Activated CD8-positive, alpha-beta memory T cell treated with anti-CD3 and anti-CD28 coated beads, Interleukin-2, amount 50 U/mL, for 48 hours (primary cell): ENCODE measurements at places on chromosomes 5 and 9.

DNA sequence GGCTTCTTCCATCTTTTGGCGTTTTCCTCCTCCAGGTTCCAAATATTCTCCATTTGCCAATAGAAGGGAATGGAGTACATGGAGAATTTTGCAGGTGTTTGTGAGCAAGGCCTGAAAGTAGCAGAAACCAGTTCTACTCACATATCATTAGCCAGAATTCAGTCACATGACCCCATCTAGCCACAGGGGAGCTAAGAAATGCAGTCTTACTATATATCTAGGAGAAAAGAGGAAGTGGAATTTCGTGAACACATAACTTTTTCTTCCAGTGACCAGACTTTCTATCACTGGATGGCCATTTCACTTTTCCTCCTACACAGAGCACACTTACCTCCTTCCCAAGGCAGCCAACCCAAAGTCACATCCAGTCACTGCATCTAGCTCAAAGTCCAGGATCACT is 55.1 kb downstream of the LOX start:
- DNase-seq = no peak

DNA sequence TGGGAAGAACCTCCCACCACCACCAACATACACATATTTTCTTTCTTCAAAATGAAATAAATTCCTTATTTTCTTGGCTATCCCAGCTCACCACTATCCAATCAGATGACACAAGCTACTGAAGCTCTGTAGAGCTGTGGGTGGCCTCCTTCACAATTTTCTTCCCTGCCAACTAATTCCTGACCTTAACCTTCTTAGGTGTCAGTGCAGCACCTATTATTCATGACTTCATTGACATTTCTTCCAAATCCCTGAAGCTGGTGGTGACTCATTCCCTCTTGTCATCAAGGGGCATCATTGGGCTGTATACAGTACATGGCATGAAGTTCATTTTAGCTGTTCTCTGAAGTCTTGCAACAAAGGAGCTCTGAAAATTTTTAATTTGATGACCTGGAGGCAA is 42.0 kb upstream of the ADRA1B start:
- no peak for DNase-seq

GRCh38 chr5:181039931-181040630 is at the start of gene BTNL9:
Gene BTNL9 (plus strand): TSS chr5:181040266. CDS start chr5:181045490, 5,224 bp downstream.
- no peak for DNase-seq

DNA sequence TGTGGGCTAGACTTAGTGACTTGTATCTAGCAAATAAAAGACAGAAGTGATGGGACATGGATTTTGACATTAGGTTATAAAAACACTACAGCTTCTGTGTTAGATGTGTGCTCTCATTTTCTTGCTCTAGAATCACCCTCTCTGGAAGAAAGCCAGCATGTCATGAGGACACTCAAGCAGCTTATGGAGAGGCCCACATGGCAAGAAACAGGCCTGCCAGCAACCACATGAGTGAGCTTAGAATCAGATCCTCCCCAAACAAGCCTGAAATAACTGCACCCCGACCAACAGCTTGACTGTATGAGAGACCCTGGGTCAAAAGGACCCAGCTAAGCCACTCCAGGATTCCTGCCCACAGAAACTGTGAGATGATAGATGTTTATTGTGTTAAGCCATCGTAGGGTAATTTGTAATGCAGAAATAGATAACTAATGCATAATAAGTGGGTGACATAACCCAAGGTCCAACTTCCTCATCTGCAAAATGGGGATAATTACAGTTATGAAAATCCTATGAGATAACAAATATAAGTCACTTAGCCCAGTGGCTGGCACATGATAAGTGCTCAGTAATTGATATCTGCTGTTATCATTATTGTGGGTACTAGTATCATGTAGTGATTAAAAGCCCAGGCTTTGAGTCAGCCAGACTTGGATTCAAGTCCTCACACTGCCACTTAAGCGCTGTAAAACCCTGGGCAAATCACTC is 86.5 kb downstream of the KLHL3 start:
- DNase-seq = no peak

- no peak for DNase-seq
Measured at GRCh38 chr5:122770477-122770876, 4.4 kb upstream of the SNX2 start.

GRCh38 chr5:122774861-122775549 is at the start of gene SNX2:
Gene SNX2 (plus strand): TSS chr5:122775080. CDS start chr5:122775104, 24 bp downstream.
- DNase-seq = peak; percentile 95

DNA sequence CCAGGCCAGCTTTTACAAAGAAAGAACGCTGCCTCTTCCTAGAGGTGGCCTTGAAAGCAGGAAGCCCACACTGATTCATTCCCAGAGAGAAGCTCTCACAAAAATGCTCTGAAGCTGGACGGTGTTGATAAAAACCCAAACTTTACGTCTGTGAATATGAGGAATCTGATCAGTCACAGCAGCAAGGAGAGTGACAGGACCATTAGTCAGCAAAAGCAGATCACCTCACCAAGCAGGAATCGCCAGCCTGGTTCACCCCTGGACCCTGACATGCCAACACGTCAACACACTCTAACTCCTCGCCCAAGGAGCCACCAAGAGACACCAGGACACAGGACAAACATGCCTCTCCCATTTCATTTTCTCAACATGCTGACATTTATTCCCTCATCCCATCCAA is 70.6 kb upstream of the ZNF622 start:
- DNase-seq = no peak

- DNase-seq = no peak
Measured at GRCh38 chr5:178995341-178995690, 196 bp upstream of the GRM6 start.

DNA sequence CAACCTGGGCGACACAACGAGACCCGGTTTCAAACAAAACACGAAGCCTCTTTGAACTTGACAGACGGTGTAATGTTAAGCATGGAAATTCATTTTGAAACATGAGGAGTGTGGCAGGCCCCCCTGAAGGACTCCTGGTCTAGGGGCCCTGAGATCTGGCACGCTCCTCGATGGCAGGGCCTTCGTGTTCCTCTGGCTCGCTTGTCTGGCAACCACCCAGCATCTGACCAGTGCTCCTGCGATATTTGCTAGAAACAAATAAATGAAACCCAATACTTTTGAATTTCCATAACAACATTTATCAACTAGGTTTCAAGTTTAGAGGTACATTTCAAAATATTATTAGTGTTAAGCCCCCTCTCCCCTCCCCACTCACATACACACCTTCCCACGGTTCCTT is 193.0 kb downstream of the ERCC6L2 start:
- no peak for DNase-seq

GRCh38 chr5:69451941-69452647 is 37.2 kb downstream of the MARVELD2 start:
- no peak for DNase-seq

DNA sequence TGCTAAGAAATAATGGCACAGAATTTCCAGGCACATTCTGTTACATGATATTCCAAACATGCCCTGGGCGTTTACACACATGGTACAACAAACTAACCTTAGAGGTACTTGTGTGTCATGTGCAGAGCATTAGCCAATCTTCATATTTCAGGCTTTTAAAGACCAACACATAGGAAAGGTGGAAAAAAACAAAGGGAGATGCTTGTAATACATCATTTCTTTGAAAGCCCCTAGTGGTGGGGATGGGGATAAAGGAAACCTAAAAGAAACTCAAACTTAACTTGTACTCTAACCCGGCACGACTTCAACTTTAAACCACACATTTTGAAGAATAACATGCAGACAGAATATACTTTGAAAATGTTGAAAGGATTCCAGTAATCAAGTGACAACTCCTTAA is 133.6 kb downstream of the PTPRD start:
- no peak for DNase-seq

- no peak for DNase-seq
Measured at GRCh38 chr5:171306781-171307591, 2.1 kb upstream of the TLX3 start.

GRCh38 chr5:106321242-106321641 is 1349.5 kb downstream of the EFNA5 start:
- no peak for DNase-seq

GRCh38 chr5:149561848-149562247 is 10.6 kb upstream of the CSNK1A1 start:
- no peak for DNase-seq

GRCh38 chr5:16891033-16891432 is 45.1 kb downstream of the MYO10 start:
- DNase-seq = no peak

- DNase-seq = no peak
Measured at GRCh38 chr9:73845954-73846690, 651.0 kb upstream of the RORB start.

- DNase-seq = no peak
Measured at GRCh38 chr5:96256795-96257470, 176.1 kb downstream of the PCSK1 start.

DNA sequence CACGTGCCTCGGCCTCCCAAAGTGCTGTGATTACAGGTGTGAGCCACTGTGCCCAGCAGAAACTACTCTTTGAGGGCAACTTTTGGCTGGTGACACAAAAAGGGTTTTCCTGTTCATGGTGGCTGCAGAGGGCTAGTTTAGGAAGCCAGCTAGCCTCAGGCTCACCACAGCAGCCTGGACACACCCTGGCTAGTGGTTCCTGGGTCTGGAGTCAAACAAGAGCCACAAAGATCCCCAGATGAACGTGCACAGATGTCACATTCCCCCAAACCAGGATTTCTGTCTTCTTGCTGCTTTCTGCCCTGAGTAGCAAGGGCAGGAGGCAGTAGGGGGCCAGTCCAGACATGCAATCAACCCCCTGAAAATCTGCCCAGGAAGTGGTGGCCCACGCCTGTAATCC is 6.8 kb downstream of the HBEGF start:
- DNase-seq = no peak

- no peak for DNase-seq
Measured at GRCh38 chr5:170633235-170634081, 129.6 kb downstream of the KCNIP1 start.

- no peak for DNase-seq
Measured at GRCh38 chr5:108602830-108603229, 144.9 kb upstream of the FER start.

GRCh38 chr5:55857247-55857640 is 6.1 kb downstream of the IL31RA start:
- DNase-seq = no peak

GRCh38 chr5:112386766-112387165 is 32.3 kb downstream of the EPB41L4A start:
- no peak for DNase-seq

- DNase-seq = no peak
Measured at GRCh38 chr5:159730285-159730684, 186.0 kb upstream of the ADRA1B start.

DNA sequence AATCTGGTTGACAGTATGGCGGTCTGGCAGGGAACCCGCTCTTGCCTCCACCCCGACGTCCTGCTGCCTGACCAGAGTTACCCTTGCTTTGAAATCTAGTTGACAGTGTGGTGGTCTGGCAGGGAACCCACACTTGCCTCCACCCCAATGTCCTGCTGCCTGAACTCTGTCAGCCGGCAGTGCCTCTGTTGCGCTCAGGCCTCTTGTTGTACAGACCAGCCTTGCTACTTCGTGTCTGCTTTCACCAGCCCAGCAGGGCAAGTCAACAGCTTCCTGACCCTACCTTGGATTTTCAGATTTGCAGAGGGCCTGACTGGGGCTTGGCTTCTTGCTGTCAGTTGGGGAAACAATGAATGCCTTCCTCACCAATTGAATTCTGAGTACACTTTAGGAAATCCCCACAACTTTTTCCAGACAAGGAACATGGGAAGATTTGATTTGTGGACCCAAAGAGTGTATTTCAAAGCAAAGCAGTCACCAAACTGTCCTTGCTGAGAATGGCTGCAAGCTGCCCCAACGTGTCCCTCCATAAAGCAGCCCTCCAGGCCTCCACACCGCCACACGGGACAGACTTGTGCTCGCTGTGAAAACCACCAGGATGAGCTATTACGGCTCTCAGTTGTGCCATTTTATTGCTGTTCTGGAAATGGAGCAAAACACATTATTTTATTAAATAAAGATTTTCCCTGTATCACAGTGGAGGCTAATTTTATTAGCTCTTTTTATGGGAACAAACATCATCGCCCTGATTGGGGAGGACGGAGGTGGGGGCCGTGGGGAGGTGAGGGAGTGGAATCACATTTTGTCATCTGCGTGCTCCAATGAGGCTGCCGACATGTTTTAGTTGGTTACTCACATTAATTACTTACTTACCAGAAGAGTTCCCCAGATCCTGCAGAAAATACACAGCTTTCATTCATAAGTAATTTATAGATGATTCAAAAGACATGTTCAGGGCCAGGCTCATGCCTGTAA is 189.3 kb downstream of the AOPEP start:
- DNase-seq = no peak

- DNase-seq = no peak
Measured at GRCh38 chr9:36436909-36437308, 36.8 kb upstream of the RNF38 start.

DNA sequence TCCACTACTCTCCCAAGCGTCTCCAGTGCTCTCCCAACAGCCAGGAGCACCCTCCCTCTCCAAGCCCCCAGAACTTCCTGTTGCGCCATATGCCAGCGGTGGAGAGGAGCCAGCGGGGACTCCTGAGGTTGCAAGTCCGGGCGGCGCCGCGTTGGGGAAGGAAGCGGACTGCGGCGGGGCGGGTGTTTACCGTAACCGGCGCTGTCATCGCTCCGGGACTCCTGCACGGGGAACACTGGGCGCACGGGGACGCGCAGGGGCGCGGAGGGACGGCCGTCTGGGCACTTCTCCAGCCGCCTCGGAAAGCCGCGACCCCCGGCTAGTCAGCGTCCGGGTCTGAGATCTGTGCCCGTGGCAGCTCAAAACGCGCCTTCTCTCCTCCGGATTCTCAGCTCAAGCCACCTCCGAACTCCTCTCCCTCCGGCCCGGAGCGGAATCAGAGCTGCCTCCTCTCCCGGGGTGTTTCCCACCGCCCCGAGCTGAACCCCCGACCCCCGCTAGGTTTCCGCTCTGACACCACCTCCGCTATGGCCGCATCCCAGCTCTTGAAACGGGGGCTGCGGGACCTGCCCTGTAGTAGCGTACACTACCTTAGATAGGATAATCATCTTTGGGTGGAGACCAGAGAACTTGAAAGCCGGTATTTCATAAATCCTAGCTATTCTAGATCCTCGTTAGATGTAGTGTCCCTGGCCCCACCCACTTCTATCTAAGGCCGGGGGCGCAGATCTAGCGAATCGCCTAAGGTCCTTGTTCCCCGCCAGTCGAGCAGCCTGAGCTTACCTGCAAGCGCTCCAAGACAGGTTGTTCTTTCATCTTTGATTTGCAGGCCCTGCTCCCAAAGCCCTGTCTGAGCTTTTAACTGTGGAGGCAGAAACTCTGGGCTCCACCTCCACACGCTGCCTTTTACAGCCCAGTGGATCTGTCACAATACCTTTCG is at the start of gene TRPM6:
TRPM6 (minus strand) TSS at position 881 of the 940 bp plus-strand sequence; CDS start at position 816, 65 bp downstream.
- peak; percentile 78 for DNase-seq

DNA sequence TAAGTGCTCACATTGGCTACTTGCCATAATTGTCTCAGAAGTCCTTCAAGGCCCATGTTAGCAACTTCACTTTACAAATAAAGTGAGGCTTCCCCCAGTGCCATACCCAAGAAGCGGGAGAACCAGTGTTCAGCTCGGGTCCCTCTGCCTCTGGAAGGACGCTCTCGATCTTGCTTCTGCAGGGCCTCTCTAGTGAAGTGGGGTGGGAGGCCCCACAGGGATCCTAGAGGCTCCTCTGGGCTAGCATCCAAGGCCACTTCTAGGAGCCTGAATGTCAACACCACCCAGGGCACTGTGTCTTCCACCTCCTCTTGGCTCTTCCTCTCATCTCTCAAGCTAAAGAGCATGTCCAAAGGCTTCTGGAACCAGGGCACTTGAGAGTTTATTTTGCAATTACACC is 282.5 kb downstream of the GADD45G start:
- no peak for DNase-seq

GRCh38 chr5:162801235-162801634 is 636.2 kb upstream of the CCNG1 start:
- no peak for DNase-seq

GRCh38 chr5:3599226-3600105 is 3.8 kb downstream of the IRX1 start:
- no peak for DNase-seq
